ENCODE measurements at places on chromosomes 12 and 14.

DNA sequence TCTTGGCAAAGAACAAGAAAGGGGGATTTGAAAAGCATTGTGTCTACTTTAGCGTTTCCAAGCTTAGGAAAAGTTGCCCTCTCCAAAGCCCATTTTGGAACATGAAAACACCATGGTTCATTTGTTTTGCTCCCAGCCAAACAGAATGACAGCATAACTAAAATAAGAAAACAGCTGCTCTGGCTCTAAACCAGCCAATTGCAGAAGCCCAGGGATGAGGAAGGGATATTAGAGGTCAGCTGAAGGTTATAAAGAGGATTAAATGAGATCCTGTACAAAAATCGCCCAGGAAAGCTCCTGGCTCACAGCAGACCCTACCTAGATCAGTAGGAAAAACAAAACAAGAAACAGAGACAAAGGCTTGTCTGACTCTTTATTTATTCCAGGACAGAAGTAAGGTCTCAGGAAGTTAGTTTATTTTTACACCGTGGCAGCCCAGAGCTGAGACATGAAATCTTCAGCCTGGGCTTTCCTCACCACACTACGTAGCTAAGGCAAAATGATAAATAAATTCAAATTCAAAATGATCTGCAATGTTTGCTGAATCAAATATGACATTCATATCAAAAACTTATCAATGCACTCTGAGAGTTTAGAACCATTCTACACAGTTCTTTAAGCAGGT is 25.9 kb downstream of the SPX start:
- no peak for DNase-seq

GRCh38 chr12:121186826-121187225 is 23.1 kb upstream of the P2RX4 start:
- no peak for DNase-seq

- no peak for DNase-seq
Measured at GRCh38 chr14:88245321-88245720, 77.7 kb downstream of the KCNK10 start.

DNA sequence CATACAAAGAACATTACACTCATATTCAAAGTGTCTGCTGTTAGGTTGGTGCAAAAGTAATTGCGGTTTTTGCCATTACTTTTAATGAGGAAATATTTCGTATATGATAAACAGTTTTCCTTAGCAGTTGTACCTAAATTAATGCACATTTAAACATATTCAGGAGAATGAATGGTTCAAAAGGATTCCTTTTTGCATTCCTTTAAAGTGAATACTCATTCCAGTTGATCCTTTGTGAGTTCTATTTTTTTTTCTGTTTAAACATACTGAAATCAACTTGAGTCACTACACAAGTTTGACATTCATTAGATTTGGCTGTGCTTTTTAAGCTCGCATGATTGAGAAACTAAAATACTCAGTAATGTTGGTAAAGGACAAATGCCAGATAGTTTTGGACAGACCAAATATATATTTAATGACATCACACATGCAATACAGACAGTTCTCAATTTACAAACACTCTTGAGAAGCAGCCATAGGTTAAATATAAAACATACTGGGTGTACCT is 13.8 kb upstream of the SLC38A2 start:
- no peak for DNase-seq

- no peak for DNase-seq
Measured at GRCh38 chr12:119998471-119999245, 9.6 kb downstream of the BICDL1 start.

GRCh38 chr12:7142056-7142644 is 12.0 kb downstream of the CLSTN3 start:
- DNase-seq, result peak; percentile 59

Measured in activated T-cell treated with anti-CD3 and anti-CD28 coated beads, Interleukin-2, amount 50 U/mL, for 72 hours (primary cell).